Panc1 (cell line): ENCODE measurements at places on chromosomes 12 and 14. TPM values are rescaled to one million over a fixed set of nuclear protein-coding genes. Genes with fewer than 3 reads are reported as not detected.

DNA sequence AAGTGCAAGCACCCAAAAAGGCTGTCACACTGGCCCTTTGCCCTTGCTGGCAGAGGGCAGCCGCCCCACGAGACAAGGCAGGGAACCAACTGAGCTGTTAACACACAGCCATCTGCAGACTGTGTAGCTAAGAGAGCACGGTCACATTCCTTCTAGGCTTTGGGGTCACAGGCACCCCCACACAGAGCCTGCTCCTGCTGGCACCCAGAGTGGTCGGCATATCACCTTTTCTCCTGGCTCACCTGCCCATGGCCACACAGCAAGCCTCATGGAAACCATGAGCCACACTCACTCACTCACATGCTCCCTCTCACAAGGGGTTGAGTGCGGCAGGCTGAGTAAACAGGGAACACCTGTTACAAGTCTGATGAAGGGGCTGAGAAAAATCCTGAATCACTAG is 214.5 kb downstream of the PCNX1 start:
- no peak for DNase-seq

DNA sequence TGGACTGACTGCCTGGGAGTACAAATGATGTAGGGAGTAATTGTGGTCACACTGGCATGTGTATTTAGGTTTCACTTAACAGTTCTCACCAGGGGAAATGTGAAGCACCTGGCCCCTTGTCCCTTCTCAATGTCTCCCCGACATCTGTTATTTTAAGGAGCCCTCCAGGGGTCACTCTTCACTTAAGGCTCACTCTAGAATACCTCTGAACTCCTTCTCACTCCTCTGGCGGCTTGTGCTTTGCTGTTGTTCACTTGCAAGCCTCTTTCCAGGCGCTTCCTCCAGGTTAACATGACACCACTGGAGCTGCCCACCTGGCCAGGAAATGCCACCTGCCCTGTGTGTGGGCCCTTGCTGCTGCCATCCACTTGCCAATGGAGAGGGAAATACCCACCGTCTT is 56.5 kb upstream of the GZMB start:
- DNase-seq = no peak

DNA sequence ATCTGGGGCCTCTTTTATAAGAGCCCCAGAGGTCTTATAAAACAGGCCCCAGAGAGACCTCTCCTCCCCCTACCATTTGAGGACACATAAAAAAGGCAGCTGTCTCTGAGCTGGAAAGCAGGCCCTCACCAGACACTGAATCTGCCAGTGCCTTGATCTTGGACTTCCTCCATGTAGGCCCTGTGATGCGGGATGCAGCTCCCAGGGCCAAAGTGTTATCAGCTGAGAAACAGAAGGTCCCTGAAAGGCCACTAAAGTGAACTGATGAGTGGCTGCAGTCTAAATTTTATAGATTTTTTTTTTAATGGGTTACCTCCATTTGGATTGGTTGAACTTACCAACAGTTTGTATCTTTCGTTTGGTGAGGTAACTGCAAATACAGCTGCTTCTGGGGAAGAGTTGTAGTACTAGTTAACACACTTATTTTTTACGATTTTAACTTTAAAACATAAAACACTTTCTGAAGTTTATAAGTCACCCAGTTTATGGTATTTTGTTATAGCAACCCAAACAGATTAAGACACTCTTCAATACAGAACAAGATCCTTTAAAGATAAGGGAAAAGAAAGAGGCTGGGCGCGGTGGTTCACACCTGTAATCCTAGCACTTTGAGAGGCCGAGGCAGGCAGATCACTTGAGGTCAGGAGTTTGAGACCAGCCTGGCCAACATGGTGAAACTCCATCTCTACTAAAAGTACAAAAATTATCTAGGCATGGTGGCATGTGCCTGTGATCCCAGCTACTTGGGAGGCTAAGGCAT is 5.6 kb upstream of the GUCY2C start:
- no peak for DNase-seq

DNA sequence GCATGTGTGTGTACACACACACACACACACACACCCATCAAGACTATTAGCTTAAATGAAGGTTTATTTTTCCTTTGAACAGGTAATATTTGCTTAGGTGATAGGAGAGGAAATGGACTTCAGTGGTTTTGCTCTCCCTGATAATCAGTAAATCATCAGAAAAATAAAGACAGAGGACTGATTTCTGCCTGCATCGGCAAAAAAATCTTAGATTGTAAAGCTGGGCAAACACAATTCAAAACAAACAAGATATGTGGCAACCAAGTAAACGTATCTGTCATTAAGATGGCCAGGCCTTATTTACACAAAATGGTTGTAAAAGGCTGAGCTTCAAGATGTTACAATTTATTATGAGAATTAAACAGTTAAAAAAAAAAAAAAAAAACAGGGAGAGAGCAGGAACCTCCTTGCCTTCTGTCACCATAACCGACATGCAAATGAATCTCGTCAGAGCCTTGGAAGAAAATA is 31.3 kb downstream of the PRKD1 start:
- DNase-seq = no peak

- no peak for DNase-seq
These were observed 182.4 kb downstream of the DICER1 start for GRCh38 chr14:94974893-94975292.

DNA sequence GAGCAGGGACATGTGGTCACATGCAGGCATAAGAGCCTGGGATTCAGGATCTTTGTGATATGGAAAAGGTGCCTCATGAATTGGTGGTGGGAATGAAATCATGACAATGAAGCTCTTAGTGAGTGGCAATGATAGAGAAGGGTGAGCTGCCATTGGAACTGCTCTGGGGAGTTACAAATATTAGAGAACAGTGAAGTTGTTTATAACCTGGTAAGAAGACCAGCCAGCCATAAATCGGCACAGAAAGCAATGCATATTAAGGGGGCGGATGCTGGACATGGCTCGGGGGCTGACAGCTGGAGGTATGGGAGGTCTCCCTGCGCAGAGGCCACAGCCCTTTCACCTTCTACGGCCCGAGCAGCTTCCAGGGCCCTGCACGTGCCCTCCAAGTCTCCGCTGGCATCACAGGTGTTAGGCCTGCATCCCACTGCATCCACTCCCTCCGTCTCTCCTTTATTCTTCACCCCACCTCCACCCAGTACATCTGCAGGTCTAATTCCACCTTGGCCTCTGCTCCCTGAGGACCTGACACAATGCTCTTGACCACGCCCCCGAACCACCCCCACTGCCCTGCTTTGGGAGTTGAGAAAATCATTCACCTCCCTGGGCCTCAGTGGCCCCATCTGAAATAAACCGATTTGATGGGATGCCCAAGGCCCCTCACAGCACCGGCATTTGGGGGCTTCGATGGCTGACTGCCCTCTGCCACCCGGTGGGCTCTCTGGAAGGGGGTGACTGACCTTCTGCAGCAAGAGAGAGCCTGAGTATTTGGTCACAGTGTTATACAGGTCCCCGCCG is 4.1 kb downstream of the CACNA2D4 start:
- DNase-seq = no peak

GRCh38 chr12:85507456-85507855 is 227.4 kb downstream of the ALX1 start:
- no peak for DNase-seq

PRDM4 gene
- 28.9 TPM for total RNA-seq

GRCh38 chr12:117334855-117335587 is 26.4 kb downstream of the NOS1 start:
- DNase-seq = no peak

DHRS2 gene
- total RNA-seq = 1.0 TPM

DNA sequence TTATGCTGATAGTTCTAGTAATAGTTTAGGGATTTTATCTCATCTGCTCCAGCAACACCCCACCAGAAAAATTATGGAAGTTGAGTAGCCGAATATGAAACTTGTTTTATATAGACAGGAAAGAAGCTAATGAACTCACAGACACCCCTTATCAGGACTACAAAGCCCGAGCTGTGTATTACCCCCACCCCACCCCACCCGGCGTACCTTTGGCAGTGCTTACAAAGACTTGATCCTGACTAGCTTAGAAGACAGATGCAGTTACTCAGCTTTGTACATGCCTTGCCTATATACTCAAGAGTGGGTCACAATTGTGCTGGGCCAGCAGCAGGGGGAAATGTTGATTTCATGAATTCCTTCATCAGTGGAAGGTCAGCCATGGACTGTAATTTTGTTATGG is 22.4 kb downstream of the PROX2 start:
- DNase-seq = no peak

METTL3 gene
- 43.3 TPM for total RNA-seq

ACOT4 gene
- total RNA-seq = 2.7 TPM

- DNase-seq = no peak
These were observed 248.6 kb upstream of the SOX5 start for GRCh38 chr12:24198070-24198469.

CCDC198 gene
- total RNA-seq = not detected
